Sigmoid colon (tissue), 7 donors: ENCODE measurements at places on chromosomes 4 and X. TPM values are rescaled to one million over a fixed set of nuclear protein-coding genes. Genes with fewer than 3 reads are reported as not detected.

CENPU gene
- total RNA-seq: not detected

GAGE12H gene
- total RNA-seq: not detected

ITGB1BP2 gene
- total RNA-seq: 14.1 TPM

CCDC110 gene
- 1.6 TPM for total RNA-seq

VBP1 gene
- total RNA-seq: 28.8 TPM

GPR34 gene
- total RNA-seq: 10.5 TPM
